ENCODE measurements at places on chromosomes 16 and 17. TPM values are rescaled to one million over a fixed set of nuclear protein-coding genes. Genes with fewer than 3 reads are reported as not detected.

- DNase-seq: no peak
Measured at GRCh38 chr16:51357839-51358238, 206.8 kb upstream of the SALL1 start.

- DNase-seq: no peak
Measured at GRCh38 chr16:77143364-77143763, 47.6 kb upstream of the MON1B start.

GRCh38 chr16:77790912-77791311 is 2.5 kb downstream of the VAT1L start:
- DNase-seq: no peak

GRCh38 chr17:66952031-66952524 is 12.4 kb upstream of the CACNG4 start:
- DNase-seq: peak; percentile 65

- DNase-seq: no peak
Measured at GRCh38 chr17:17902376-17902775, 65.6 kb upstream of the SREBF1 start.

DNA sequence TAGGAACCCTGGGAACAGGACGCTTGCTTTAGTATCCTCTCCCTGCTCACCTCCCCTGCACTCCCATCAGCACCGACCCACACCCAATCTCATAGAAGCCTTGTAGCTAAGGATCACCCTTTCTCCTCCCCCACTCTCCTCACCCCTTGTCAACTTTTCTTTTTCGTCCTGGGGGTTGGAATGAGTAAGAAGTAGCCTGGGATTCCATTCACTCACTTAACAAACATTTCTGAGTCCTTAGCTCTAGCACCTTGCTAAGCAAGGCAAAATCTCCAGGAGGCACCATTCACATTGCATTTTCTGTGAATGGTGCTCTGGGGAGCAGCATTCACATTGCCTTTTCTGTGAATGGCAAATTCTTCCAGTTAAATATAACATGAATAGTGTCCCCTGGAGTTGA is 1.1 kb upstream of the PGAP3 start:
- DNase-seq: no peak

DNA sequence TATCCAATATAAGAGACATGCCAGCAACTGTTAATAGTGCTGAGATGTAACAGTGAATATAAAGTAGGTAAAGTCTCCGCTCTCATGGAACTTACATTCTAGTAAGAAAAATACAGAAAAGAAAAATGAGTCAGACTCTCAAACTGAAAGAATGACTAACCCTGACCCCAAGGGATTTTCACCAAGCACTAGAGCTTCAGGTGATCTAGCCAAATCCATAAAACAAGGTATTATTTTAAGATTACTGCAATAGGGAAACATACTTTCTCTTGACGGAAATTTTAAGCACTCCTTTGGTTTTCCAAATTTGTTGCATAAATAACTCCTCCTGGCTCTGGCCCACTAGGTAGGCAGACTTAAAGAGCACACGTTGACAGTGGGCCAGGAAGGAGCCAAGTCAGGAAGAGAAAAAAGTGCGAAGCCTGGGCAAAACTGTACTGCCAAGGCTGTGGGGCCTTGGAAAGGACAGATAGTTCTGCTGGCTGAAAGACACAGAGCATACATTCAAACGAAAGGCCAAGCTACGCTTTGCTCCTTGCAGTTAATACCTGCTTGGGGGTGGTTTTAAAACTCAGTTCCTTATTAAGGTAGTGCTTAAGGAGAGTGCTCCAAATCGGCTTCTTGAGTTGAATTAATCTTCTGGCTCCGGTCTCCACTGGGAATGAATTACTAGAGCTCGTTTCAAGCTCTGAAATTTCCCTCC is 1.4 kb downstream of the GOT2 start:
- DNase-seq: no peak

DNA sequence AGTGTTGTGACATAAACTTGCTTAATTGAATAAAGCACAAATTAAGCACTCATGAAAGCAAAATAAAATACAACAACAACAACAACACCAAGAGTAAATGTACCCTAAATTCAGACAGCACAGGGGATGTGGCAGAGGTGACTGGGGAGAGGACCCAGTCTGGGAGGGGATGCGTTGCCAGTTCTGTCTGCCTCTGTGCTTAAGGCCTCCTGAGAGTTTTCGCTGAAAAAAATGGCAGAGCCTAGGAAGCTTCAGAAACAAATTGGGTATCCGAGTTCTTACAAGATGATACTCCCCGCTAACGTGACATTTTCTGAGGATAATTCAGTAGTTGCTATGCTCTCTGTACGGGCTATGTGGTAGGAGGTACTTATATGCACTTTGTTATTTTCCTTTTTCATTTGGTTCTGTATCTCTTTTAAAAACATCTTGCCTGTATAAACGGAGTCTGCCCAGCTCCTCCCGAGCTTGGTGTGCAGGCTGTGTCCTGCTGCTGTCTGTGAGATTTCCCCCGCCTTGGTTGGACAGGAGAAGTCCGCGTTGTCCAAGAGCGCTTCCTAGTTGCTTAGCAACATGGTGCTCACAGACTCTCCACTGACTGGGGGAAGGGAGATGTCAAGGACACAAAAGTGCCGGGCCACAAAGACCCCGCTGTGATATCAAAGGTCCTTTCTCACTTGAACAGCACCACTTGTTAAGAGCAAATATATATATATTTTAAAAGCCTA is 134.2 kb upstream of the CPHXL start:
- no peak for DNase-seq

Gene ST6GALNAC1
- polyA plus RNA-seq: not detected

Gene C16orf87
- polyA plus RNA-seq: 2.1 TPM

GRCh38 chr16:21950782-21951521 is 2.2 kb upstream of the UQCRC2 start:
- no peak for DNase-seq

- no peak for DNase-seq
Measured at GRCh38 chr16:30553393-30553899, 4.7 kb downstream of the ZNF764 start.

Gene MLX
- 40.9 TPM for polyA plus RNA-seq

DNA sequence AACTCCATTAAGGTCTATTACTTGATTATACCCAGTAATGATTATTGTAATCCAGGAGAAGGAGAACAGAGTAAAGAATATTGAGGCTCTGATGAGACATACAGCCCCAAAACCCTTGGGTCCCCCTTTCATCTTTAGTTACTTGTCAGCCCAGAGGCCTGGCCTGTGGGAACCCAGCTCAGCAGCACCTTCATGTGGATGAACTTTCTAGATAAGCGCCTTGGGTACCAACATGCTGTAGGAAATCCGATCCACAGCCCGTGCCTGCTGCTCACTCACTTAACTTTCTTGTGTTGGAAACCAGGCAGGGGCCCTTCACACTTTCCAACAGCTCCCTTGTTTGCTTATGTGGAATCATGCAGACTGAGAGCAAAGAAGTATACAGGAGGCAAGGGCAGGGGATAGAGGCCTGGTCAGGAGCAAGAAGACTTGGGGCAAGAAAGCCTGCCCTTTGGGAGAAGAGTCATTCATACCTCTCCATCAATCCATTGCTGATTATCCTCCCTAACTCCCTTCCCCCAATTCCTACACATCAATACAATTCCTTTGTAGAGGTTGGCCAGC is 64.0 kb upstream of the SOX9 start:
- no peak for DNase-seq

DNA sequence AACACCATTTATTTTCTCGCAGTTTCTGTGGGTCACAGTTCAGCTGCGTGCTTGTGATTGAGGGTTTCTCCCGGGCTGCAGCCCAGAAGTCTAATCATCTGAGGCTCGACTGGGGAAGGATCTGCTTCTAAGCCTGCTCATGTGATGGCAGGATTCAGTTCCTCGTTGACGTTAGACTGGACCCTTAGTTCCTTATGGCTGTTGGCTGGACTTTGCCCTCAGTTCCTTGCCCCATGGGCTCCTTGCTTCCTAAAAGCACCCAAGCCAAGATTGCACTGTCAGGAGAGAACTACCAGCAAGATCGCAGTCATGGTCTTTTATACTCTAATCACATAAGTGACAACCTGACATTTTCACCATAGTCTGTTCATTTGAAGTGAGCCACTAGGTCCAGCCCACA is 250.0 kb downstream of the PRKCA start:
- DNase-seq: no peak

- DNase-seq: no peak
Measured at GRCh38 chr16:85915125-85915845, 16.3 kb downstream of the IRF8 start.

Gene KCNH6
- polyA plus RNA-seq: 0.04 TPM

Gene SLC6A2
- polyA plus RNA-seq: not detected

GRCh38 chr16:50584033-50584722 is 36.0 kb downstream of the NKD1 start:
- DNase-seq: no peak

Gene GHDC
- 16.5 TPM for polyA plus RNA-seq

Gene HS3ST3B1
- 4.5 TPM for polyA plus RNA-seq

Gene ZFP90
- 20.1 TPM for polyA plus RNA-seq

- no peak for DNase-seq
Measured at GRCh38 chr16:8677481-8677880, 3.1 kb downstream of the ABAT start.

DNA sequence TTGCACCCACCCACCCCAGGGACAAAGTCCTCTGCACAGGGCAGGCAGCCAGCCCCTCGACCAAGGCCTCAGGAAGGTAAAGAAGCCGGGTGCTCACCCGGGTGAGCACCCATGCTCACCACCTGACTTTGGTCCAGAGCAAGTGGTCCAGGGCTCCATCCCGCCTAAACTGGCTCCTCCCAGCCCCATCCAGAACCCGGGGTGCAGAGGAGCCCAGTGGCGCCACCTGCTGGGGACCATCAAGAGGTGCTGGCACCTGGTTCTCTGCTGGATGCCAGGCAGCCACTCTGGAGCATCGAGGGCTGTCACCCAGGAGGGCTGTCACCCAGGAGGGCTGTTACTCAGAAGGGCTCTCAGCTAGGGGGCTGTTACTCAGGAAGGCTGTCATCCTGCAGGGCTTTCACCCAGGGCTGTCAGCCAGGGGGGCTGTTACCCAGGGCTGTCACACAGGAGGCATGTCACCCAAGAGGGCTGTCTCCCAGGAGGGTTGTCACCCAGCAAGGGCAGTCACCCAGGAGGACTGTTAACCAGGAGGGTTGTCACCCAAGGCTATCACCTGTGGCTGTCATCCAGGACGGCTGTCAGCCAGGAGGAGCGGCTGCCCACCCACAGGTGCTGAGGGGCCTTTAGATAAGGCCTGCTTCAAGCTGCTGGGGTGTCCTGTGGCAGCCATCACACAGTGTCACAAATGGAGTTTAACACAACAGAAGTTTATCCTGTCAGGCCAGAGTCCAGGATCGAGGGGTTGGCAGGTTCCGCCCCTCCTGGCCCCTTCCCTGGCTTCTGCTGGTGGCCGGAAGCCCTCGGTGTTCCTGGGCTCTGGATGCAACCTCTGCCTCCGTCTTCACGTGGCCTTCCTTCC is 98.5 kb downstream of the TNFRSF13B start:
- DNase-seq: no peak

DNA sequence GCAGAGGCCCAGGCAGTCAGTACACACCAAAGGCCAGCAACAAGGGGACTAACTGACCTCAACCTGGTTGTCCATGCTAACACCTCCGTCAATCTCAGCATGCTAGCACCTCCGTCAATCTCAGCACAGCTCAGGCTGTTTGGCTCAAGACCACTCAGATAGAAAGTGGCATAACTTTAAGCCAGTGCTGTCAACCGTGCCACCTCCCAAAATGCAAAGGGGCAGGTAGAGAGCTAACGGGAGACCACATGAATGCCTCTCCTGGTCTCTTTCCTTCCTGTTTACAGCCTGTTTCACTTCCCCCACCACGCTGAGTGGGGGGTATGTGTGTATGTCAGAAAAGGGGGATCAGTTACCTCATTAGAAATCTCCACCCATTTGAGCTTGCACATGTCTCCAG is 3.3 kb downstream of the UBTF start:
- no peak for DNase-seq

DNA sequence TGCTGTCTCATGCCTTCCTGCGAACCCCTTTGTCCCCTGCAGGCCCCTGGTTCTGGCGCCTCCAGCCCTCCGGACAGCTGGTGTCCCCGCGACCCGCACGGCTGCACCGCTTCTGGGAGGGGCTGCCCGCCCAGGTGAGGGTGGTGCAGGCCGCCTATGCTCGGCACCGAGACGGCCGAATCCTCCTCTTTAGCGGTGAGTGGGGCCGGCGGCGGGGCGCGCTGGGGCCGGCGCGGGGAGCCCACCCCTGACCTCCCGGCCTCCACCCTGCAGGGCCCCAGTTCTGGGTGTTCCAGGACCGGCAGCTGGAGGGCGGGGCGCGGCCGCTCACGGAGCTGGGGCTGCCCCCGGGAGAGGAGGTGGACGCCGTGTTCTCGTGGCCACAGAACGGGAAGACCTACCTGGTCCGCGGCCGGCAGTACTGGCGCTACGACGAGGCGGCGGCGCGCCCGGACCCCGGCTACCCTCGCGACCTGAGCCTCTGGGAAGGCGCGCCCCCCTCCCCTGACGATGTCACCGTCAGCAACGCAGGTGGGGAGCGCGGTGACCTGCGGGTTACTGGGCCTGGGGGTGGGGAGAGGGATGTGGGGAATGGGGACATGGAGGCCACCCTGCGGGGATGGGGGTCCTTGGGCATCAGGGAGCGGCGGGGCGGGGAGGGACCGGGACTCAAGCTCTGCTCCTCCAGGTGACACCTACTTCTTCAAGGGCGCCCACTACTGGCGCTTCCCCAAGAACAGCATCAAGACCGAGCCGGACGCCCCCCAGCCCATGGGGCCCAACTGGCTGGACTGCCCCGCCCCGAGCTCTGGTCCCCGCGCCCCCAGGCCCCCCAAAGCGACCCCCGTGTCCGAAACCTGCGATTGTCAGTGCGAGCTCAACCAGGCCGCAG is 7.1 kb upstream of the IL32 start:
- DNase-seq: no peak
